Stimulated activated CD4-positive, alpha-beta T cell treated with anti-CD3 and anti-CD28 coated beads, Interleukin-15, amount 100 ng/mL, for 1 hour (primary cell): ENCODE measurements at places on chromosomes 5 and 9.

DNA sequence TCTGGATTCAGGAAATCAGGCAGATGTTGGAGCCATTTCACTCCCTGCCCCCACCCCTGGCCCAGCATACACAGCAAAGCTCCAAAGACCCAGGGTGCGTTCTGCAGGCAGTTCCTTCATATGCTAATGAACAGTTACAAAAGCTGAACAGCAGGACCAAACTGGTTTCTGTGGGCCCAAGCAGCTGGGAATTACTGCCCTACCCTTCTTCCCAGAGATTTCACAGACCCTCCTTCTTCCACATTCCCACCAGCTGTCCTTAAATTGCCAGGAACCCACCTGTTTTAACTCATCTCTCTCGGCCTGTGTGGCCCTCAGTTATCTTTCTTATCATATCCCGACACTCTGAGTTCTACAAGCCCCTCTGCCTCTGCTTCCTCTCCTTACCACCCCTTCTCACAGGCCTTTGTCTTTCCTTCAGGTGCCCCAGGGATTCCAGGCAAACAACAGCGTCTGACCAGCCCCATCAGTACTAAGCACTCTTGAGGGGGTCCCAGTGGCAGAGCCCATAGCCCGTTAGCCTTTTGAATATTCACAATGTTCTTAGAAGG, 10.6 kb upstream of the F2RL1 start:
- no peak for DNase-seq

DNA sequence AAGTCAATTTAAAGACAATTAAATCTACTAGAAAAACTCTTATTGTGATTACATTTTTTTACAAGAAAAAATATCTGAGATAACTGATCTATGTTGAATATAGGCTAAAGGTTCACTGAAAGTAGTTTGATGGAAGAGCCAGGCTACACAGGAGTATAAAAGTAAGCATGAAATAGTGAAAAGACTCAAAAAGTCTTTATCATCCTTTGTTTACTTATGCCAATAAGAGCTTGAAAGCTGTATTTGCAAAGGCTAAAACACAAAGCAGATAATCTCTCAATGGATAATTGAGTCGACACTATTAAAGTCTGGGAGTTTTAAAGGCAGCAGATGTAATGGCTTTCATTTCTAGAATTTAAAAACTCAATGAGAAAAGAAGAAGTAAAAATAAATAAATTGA, 42.0 kb downstream of the SSBP2 start:
- DNase-seq, result no peak

- no peak for DNase-seq
Observed at GRCh38 chr5:177097016-177097985, 10.6 kb downstream of the FGFR4 start.

GRCh38 chr5:94467346-94467953, 151.0 kb downstream of the KIAA0825 start:
- DNase-seq, result no peak

GRCh38 chr5:178569485-178569884, 20.7 kb downstream of the COL23A1 start:
- no peak for DNase-seq

GRCh38 chr9:9538766-9539165, 1074.0 kb downstream of the PTPRD start:
- no peak for DNase-seq

GRCh38 chr5:57174890-57175510, 1.1 kb downstream of the GPBP1 start:
- DNase-seq, result no peak

DNA sequence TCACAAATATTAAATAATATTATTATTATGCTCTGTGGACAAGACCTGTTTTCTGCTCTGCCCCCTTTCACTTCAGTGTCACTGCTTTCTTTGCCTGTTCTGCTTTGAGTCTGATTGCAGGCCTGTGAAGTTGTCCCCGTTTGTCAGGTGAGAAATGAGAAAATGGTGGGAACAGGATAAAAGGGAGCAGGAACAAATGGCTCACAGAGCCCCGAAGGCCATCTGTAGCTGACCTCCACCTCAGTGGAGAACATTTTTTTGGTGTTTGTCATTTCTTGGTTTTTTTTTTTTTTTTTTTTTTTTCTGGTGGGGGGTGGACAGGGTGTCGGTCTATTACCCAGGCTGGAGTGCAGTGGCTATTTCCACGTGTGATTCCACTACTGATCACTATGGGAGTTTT, 13.2 kb upstream of the S100Z start:
- DNase-seq, result no peak

DNA sequence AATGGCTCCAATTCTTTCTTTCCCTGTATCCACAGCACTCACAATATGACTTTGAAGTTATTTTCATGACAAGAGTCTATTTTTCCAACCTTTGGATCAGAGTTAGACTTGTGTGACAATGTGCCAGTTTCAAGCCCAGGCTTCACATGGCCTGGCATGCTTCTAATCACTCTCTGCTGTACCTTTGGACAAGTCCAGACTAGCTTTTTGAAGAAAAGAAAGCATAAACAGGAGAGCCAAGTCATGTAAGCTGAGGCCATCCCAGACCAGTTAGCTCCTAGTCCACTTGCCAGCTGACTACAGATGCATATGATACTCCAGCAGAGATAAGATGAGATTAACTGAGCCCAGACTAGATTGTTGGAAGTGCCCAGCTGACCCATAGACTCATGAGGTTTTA, 513.6 kb upstream of the C9orf72 start:
- DNase-seq, result no peak

DNA sequence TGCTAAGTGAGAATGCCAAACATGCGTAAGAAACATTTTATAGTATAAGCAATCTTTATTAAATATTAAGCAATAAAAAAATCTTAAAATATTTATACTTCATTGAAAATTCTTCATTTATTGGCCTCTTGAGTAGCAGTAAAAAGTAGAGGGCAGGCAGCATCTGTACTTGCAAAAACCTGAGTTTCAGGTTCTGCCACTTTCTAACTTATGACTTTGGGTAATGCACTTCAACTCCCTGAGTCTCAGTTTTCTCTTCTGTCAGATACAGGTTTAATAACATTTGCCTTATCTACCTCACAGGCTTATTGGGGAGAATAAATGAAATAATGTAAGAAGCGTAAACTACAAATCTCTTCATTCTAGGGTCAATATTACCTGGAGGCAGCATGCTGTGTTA, 19.8 kb upstream of the MCTP1 start:
- no peak for DNase-seq

DNA sequence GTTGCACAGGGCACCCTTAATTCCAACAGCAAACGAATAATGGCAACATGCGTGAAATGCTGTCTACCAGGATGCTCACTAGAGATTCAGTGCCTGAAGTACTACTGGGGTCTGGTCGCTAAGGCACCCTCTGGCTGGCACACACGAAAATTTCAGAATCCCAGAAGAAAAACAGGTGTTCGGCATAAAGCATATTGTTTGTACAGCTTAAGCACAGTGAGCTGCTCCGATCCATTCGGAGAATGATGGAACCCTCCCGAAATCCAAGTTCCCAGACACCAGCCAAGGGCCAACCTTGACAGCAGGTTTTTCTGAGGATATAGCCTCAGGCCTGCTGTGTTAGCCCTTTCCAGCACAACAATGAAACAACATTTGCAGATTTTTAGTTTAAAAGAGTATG, 61.4 kb upstream of the ALDH1B1 start:
- DNase-seq, result no peak

DNA sequence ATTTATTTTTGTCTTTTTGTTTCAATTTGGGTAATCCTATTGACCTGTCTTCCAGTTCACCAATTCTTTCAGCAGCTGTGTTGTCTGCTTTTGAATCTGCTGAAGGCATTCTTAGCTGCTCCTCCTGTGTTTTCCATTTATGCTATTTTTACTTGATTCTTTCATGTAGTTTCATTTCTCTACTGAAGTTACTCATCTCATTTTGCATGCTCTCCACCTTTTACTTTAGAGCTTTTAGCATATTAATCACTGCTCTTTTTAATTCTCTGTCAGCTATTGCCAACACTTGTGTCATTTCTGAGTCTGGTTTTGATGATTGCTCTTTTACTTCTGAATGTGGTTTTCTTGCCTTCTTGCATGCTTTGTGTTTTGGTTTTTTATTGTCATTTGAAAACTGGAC, 496.0 kb upstream of the CLINT1 start:
- DNase-seq, result no peak

- no peak for DNase-seq
Observed at GRCh38 chr9:33992632-33993031, 56.1 kb downstream of the UBAP2 start.

DNA sequence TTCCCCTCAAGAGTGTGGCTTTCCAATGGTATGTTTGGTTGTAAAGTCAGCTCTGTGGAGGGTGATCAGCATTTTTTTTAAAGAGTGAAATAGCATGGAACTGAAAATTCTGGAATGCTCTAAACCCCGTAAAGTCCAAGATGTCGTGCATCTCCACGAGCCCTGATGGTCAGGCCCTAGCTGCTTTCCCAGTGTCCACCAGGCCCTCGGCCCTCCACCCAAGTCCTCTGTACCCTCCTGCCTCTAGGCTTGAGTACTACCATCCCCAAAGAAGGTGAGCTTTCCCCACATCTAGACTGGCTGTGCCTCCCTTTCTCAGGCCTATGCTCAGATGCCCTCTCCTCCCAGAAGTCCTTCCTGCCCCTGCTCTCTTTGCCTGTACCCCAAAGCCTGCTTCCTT, 280.3 kb downstream of the GADD45G start:
- DNase-seq, result no peak

GRCh38 chr5:159424123-159424522, 93.8 kb upstream of the IL12B start:
- no peak for DNase-seq

DNA sequence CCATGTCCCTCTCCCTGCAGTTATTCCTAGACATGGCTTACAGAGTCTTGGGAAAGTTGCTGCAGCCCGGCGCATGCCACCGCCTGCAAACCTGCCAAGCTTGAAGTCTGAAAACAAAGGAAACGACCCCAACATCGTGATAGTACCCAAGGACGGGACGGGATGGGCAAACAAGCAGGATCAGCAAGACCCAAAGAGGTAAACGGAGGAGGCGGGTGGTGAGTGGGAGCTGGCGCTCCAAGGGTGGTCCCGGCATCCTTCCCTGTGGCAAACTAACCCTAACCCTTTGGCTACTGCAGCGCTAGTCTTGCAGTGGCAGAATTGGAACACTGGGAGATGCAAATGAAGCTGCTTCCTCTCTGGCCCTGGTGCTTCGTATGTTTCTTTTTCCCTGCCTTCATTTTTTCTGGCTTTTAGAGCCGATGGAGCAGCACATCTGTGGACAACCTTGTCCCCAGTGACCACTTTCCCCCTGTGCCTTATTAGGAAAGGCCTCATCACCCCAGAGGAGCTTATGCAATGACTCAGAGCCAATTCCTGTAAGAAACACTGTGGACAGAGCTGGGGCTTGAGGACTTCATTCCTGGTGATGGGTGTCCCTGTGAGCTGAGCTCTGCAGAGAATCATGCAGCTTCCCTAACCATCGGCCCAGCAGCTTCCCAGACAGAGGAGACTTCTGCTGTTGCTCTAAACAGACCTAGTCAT, 38.9 kb downstream of the PRRC2B start:
- DNase-seq, result no peak

GRCh38 chr5:1685066-1685465, 114.6 kb downstream of the MRPL36 start:
- no peak for DNase-seq

DNA sequence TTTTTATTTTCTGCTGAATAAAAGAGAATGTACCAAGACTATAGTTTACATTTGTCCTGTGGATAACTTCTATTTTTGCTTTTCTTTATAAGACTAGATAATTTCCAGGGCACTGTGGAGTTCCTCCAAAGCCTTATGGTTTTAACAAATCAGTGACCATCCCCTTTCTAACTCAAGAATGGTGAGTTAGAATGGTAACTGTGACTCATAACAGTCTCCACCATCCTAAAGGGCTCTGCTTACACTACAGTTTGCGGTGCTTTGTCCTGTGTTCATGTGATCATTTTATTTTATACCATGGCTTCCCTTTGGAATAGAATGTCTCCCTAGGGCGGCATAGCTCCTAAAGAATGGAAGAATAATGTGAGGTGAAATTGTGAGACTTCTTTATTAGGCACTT, 30.2 kb downstream of the WDR36 start:
- no peak for DNase-seq

- DNase-seq, result no peak
Observed at GRCh38 chr5:41161271-41161670, 52.1 kb downstream of the C6 start.

GRCh38 chr9:120366644-120367019, 213.3 kb downstream of the CDK5RAP2 start:
- no peak for DNase-seq

- no peak for DNase-seq
Observed at GRCh38 chr9:104961701-104962359, 33.9 kb upstream of the ABCA1 start.

DNA sequence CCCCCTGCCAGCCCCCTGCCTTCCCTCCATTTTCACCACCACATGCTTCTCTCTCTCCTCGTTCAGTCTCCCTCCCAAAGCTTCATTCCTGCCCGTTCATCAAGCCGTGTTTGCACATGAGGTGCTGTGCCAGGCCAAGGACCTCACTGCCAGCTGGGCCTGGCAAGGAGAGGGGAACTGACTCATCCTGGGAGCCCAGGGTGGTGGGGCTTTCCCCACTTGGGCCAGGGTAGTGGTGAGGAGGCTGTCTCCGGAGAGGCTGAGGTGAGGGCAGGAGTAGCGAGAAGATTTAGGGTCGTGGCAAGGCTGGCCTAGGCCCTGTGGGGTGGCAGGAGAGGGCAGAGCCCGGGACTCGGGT, 30.4 kb upstream of the NOTCH1 start:
- no peak for DNase-seq

DNA sequence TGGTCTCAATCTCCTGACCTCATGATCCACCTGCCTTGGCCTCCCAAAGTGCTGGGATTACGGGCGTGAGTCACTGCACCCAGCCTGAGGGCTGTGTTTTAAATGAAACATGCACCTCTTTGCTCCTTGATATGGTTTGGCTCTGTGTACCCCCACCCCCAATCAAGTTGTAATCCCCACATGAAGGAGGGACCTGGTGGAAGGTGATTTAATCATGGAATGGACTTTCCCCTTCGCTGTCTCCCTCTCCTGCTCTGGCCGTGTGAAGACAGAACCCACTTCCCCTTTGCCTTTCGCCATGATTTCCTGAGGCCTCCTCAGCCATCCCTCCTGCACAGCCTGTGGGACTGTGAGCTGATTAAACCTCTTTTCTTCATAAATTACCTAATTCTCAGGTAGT, 12.5 kb upstream of the NOTCH1 start:
- DNase-seq, result no peak

DNA sequence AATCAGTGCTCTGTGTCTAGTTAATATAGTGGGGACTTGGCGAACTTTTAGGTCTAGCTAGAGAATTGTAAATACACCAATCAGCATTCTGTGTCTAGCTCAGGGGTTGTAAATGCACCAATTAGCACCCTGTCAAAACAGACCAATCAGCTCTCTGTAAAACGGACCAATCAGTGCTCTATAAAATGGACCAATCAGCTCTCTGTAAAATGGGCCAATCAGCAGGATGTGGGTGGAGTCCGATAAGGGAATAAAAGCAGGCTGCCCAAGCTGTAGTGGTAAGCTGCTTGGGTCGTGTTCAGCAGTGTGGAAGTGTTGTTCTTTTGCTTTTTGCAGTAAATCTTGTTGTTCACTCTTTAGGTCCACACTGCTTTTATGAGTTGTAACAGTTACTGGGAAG, 3.6 kb upstream of the OTULINL start:
- DNase-seq, result no peak
